ENCODE measurements at places on chromosomes 7 and 10.

GRCh38 chr10:61188101-61188500 lies 244.1 kb upstream of the RHOBTB1 start:
- no peak for DNase-seq

- DNase-seq: no peak
Observed at GRCh38 chr7:47936323-47936722, 11.9 kb downstream of the PKD1L1 start.

DNA sequence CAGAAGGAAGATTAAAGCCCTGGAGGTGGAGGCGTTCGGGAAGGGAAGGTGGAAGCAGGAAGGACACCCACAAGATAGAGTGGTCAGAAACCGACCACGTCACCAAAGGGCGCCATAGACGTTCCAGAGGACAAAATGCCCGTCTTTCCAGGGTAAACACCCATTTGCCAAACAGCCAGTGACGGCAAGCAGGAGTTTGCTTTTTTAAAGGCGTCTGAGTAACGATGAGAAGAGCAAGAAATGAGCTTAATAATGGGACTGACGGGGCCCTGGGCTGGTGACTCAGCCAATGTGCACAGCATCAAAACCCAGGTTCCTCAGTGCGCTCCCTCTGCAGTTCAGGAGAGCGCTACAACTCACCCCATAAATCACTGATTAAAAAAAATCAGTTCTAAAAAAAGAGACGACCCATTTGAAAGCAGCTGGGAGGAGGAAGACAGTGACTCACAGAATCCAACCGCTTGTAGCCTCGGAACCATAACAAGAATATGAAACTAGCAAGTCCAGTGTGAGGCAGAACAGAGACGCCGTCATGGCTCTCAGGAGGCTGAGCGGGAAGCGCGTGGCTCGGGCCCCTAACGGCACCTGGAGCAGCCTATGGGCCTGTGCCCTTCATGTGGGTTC lies 5.9 kb downstream of the DIP2C start:
- no peak for DNase-seq

DNA sequence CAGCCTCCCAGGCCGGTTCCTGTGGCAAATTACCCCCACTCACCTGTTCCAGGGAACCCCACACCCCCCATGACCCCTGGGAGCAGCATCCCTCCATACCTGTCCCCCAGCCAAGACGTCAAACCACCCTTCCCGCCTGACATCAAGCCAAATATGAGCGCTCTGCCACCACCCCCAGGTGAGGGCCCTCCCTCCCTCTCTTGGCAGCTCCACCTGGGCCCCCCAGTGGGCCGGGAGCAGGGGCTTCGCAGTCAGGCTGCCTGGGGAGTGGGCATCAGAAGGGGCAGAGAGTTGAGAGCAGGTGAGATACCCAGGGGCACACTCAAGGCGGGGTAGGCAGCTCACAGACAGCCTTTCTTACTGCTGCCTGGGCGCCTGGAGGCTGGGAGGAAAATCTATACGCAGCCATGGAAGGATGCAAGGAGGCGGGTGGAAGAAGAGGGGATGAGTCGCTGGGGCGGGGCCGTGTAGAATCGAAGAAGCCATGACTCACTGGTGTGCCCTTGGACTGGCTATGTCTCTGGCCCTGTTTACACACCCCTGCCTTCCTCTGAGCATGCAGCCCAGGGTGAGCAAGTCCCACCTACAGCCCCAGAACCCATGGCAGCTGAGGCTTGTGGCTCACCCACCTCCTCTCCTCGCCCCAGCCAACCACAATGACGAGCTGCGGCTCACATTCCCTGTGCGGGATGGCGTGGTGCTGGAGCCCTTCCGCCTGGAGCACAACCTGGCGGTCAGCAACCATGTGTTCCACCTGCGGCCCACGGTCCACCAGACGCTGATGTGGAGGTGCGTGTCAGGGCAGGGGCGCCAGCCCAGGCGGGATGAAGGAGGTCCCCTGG lies 48.6 kb upstream of the PPIF start:
- DNase-seq: no peak

- no peak for DNase-seq
Observed at GRCh38 chr10:103802081-103802480, 53.3 kb downstream of the SH3PXD2A start.

DNA sequence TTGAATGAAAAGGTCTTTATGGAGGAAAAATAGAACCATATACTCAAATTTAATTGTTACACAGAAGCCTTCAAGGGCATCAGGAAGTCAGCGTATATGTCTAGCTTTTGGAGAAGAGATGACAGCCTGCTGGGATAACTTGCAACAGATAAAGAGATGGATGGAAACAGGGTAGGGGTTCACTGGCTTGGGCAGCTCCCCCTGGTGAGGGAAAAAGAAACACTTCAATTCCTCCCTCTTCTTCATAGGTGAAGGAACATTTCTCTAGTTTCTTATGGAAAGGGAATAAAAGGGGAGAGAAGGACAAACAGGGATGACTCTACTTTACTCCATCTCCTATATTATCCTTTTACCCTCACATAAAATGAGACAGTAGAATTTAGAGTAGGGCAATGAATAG lies 635.7 kb downstream of the PHTF2 start:
- no peak for DNase-seq

GRCh38 chr7:100673942-100674410 lies 436 bp downstream of the GNB2 start:
- no peak for DNase-seq

DNA sequence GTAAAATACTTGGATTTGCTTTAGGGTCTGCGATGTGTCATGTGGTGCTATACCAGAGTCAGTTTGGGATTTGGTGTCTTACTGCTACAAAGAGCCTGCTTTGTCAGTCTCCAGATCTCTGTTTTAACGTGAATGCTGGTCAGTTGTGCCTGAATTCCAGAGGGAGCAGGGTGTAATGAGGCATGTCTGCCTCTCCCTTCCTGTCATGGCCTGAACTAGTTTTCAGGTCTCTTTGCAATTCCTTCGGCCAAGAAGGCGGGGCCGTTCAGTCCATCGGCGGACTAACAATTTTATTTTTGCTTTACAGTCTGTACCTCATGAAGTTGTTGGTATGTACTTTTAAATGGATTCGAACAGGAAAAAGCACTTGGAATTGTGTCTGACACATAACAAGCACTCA lies 465.1 kb upstream of the ADARB2 start:
- no peak for DNase-seq

DNA sequence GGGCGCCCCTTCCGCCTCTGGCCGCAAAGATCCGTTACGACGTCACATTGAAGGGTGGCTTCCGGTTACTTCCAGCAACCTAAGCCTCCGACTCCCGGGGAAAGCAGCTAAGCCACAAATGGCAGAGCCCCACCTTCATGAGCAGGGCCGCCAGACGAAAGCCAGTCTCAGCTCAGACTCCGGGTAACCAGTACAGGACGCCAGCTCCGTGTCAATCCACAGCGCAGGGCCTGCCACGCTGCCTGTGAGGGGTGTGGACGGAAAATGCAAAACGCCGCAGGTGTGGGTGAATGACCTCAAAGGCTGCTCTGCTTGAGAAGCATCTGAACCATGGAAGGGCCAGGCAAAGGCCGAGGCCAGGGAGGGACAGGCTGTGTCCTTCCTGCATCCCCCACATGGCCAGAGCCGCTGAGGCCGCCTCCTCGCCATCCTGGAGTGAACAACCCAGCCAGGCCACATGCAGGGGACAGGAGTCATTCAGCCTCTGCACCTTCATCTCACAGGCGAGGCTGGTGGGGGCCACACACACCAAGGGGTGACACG lies 53.5 kb upstream of the PPP2R2D start:
- no peak for DNase-seq

DNA sequence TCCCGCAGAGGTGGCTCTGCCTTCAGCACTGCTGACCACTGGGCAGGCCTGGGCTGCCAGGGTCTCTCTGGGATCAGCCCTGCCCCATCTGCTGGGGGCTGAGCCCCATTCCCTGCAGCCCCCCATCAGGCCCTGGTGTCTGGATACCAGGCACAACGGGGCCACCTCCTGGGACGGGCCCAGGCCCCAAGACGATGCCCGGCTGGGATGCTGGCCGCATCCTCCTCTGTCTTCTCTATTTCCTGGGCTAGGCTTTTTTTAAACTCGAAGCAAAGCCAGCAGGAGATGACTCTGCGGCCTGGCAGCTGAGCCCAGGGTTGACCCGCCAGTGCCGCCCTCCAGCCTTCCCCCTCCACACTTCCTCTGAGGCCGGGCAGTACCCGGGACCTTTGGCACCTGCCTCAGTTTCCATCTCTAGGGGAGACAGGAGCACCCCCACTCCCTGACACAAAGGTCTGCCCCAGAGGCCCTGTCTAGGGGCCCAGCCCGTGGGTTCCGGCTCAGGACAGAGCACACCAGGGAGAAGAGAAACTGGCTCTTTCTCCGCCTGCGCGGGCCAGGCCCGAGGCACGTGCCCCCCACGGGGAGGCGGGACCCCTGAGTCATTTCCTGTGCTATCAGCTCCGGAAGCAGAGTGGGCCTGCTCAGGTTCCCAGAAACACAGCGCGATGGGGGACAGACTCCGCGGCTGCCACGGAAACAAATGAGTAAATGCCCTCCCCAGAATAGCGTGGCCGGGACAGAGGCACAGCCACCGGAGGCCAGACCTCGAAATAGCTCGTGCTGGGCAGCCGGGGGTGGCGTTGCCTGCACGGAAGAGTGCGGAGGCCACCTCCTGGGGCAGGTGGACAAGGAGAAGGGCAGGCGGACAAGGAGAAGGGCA lies 84.6 kb upstream of the PDGFA start:
- no peak for DNase-seq

DNA sequence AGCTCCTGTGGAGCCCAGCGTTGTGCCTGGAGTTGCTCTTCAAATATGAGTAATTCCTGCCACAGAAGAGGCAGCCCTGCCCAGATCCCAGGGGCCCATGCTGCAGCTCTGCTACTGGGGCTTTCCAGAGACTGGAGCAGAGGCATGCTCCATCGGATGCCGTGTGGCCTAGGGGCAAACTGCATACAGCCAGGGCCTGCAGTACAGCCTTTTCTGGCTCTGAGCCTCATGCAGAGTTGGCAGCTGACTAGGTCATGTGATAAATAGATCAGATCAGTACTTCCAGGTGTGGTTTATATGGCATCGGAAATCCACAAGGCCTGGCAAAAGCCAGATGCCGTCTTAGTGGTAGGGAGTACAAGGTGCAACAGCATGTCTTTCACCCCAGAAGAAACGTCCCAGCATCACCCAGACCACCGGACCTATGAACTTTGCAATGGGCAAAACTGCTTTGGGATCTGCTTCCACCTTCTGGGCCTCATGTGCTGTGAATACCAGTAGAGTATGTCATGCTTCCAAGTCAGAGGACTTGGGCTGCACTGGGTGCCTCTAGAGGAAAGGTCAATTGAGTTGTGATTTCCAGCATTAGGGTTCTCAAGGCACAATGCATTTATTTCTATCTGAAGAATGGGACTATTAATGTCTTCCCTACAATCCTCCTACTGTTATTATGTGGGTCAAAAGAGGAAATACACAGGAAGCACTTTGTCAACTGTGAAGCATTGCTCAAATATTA lies 250.7 kb upstream of the ZNF32 start:
- no peak for DNase-seq

DNA sequence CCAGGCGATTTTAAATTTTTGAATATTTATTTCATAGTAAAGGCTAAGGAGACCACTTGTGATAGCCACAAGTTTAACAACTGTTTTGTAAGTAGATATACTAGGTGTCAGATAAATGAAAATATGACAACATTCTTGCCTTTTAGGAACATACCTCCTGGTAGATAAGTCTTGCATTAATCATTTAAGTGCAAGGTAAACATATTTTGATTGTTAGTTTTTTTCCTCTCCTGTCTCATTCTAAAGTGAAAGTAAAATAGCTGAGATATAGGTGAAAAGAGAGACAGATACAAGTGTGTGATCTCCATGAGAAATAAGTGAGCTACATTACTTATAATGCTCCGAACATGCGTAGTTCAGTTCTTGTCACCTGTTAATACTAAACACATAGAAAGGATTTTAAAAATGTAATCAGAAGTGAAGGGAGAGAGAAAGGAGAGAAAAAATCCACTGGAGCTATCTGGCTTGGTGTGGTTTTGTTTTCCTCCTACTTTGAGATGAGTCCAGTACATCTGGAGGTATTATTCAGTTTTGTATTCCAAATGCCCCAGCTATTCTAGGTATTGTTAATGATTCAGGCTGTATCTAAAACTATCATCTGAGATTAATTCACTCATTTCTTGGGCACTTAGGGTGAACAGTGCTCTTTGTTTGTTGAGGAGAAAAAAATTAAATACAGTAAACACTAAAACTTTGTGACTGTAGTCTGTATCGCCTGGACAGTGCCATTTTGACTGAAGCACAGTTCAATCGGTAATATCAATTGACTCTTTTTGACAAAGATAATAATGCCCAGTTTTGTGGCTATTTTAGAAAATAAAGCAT lies 21.2 kb downstream of the GLCCI1 start:
- DNase-seq: no peak

- no peak for DNase-seq
Observed at GRCh38 chr10:33900596-33900995, 566.1 kb upstream of the NRP1 start.

GRCh38 chr7:153835103-153835502 lies 217.1 kb upstream of the DPP6 start:
- no peak for DNase-seq

DNA sequence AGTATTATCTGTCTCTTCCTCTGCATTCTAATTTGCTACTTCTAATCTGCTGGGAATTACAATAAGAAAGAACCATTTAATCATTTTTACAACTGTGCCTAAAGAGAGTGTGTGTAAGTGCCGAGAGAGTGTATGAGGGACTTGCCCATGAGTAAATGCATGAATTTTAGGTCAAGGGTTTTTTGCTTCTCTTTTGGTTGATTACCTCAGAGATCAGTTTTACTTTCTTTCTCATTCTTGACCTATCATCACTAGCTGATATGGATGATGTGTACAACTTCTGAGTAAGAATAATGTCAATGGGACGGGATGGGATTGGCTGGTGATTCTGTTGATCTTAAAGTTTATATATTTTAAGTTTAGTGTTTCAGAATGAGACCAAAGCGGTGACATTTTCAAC lies 47.8 kb downstream of the IKZF1 start:
- DNase-seq: no peak

GRCh38 chr10:97069576-97070362 lies 116.0 kb downstream of the SLIT1 start:
- no peak for DNase-seq

DNA sequence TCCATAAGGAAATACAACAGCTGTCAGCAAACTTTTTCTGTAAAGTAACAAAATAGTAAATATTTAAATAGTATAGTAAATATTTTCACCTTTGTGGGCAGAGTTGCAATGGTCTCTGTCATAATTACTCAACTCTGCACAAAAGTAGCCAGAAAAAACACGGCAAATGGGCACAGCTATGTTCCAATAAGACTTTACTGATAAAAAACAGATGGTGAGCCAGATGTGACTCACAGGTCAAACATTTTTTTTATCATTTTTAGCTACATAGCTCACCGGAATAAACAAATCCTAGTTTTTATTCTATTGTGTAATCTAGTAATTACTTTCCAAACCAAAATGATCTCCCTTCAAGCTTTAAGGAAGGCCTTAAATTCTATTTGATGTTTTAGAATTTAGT lies 55.3 kb downstream of the NCAPG2 start:
- DNase-seq: no peak

- DNase-seq: no peak
Observed at GRCh38 chr7:133409966-133410365, 157.1 kb downstream of the EXOC4 start.

- no peak for DNase-seq
Observed at GRCh38 chr7:29806208-29806994, at the start of gene WIPF3. WIPF3 (plus strand) TSS chr7:29806508; CDS start chr7:29834725, 28,217 bp downstream.
